ENCODE measurements at places on chromosomes 16 and 17.

DNA sequence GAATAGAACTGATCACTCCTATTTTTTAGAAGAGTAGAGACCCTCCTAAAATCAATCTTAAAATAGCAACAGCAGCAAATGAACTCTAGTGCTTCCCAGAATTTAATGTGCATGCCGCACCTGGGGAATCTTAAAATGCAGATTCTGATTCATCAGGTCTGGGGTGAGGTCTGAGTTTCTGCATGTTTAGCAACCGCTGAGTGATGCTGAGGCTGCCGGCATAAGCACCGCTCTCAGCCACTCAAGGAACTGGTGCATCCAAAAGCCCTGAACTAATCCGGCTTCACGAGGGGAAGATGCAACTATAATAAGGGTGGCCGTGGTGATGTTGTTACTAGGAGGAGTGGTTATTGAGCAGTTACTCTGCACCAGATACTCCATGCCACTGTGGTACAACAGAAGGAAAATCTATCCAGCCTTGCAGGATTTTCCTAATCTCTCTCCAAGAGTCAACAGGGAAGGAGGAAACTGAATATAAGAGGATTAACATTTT lies 19.7 kb downstream of the SDK2 start:
- no peak for DNase-seq

DNA sequence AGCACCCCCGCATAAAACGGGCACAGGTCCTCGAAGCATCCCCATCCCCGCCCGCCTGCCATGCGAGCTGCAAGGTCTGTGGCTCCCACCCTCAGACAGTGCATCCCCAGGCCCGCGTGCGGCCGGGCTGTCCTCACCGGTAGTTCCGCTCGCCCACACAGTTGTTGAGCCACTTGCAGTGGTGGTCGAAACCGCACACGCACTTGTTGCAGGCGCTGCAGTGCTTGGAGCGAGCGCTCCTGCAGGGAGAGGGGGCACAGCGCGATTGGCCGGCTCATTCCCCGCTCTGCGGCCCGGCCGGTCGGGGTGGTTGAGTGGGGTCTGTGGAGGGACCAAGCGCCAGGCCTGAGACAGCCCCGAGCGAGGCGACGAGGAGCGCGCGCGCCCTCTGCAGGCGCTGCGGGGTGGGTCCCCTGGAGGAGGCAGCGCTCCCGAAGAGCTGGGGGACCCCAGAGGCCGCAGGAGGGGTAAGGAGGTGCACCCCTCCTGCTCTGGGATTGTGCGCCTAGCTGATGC lies 6.0 kb upstream of the TPPP3 start:
- peak; percentile 36 for DNase-seq

DNA sequence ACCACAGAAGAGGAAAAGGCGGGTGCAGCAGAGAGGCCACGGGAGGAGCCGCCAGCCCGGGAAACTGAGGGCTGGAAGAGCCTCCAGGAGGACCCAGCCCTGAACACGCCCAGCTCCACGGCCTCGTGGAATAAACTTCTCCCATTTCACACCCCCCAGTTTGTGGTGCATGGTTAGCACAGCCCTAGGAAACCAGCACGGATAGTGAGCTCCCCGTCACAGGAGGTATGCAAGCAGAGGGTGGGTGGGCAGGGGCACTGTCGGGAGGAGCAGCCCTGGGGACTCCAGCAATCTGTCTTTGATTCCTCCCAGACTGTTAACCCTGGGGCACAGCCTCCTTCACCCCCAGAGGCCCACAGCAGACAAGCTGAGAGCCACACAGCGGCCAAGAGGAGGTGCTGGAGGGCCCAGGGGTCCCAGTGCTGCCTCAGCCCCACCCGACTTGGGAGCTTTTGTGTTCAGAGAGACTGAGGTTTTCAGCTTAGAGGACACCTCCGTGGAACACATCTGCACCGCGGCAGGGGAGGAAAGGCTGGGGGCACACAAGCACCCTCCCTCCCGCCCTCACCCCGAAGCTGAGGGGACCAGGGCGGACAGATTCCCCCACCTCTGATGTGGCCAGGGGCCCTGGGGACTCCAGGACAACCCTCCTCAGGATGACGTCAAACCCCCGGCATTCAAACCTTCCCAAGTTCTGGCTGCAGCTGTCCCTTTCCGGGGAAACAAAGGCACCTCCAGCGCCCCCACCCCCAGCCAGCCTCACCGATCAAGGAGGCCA lies 1.7 kb upstream of the IL17C start:
- DNase-seq: no peak

- no peak for DNase-seq
Measured at GRCh38 chr17:57898487-57899311, 48.9 kb upstream of the MRPS23 start.

DNA sequence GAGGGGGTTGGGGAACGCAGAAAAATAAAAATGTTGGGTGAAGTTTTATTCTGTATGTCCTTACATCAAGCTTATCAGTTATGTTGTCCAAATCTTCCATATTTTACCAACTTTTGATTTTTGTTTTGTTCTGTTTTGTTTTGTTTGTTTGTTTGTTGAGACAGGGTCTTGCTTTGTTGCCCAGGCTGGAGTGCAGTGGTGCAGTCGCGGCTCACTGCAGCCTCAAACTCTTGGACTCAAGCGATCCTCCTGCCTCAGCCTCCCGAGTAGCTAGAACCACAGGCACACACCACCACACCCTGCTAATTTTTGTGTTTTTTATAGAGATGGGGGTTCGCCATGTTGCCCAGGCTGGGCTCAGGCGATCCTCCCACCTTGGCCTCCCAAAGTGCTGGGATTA lies 20.8 kb downstream of the ZNRF1 start:
- no peak for DNase-seq

DNA sequence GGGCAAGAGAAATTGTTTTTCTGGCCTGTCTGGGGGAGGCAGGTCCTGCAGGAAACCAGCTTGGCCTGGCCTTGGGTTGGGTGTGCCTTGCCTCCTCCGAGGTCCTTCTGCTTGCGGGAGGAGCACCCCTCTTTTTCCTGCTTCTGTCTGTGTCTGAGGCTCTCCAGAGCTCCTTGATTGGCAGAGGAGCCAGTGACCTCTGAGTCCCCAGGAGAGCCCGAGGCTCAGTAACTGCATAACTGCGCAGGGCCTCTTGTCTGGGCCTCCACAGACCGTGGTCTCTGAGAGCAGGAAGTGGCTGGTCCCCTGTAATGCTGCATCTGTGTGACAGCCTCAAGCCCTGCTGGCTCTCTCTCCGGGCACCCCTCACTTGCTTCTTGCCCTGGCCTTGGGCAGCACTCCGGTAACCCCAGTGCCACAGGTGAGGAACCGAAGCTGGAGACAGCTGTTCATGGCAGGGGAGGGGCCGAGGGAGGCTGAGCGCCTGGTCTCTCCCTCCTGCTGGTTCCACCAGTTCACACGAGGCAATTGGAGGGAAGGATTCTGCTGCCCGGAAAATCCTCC lies 1.6 kb downstream of the CAPN15 start:
- no peak for DNase-seq

GRCh38 chr17:45299361-45299760 lies 17.5 kb downstream of the MAP3K14 start:
- DNase-seq: no peak

- DNase-seq: no peak
Measured at GRCh38 chr16:22787466-22788192, 26.3 kb upstream of the HS3ST2 start.

DNA sequence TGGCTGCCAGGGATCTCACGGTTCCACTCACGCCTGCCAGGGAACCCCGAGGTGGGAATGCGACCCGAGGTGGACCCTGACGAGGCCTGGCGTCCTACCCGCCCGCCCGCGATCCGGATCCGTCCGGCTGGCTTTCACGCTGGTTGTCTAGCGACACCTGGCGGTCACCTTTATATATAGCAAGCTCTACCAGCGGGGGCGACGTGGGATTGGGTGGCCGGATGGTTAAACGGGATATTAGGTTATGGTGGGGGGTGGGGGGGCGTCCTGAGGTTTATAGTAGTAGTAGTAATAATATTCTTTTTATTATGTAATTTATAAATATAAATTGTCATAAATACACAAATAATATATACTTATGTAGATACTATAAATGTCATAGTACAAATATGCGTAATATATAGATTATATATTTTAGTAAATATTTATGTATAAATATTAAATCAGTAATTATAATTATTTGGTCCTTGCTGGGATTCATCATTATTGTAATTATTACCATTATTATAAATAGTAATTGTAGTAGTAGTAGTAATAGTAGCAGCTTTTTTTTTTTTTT lies 136.9 kb downstream of the KCNJ12 start:
- peak; percentile 58 for DNase-seq

- DNase-seq: no peak
Measured at GRCh38 chr17:13025258-13025627, 7.4 kb upstream of the ELAC2 start.

- DNase-seq: no peak
Measured at GRCh38 chr17:32161506-32162365, 19.4 kb downstream of the RHOT1 start.

DNA sequence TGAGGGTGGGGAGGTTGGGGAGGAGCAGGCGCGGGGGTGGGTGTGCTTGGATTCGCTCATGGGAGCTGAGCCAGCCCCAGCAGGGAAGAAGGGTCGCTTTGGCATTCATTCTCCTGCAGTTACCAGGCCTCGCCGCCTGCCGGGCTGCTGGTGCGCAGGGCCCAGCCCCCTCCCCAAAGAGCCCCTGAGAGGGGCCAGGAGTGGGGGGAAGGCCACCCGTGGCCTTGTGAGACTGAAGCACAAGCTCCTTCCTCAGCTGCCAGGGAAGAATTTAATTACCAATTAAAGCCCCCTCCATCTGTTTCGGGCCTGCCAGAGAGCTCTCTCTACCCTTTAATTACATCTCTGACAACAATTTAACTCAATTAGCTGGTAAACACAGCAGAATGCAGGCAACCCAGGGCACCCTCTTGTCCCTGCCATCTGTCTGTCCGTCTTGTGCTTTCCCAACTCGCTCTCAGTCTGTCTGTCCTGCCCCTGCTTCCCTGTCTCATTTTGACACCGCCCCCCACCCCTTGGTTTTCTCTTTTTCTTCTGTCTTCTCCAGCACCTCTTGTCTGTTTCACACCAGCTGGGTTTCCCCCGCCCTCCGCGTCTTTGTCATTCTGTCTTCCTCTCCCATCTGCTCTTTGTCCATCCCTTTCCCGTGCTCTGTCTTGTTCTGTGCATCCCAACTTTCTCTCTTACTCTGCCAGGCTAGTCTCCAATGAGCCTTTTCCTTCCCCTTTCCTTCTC lies 32.7 kb downstream of the CDK5RAP3 start:
- DNase-seq: no peak

GRCh38 chr17:80029258-80029974 lies 6.3 kb downstream of the TBC1D16 start:
- DNase-seq: no peak

- DNase-seq: no peak
Measured at GRCh38 chr16:8796469-8797363, 723 bp downstream of the TMEM186 start.

GRCh38 chr17:71878998-71879397 lies 241.8 kb upstream of the SOX9 start:
- no peak for DNase-seq

- DNase-seq: no peak
Measured at GRCh38 chr17:64449545-64449944, 630 bp downstream of the MILR1 start.

- no peak for DNase-seq
Measured at GRCh38 chr17:75927286-75927922, 13.4 kb downstream of the FBF1 start.

GRCh38 chr16:72752004-72752695 lies 295.8 kb downstream of the ZFHX3 start:
- DNase-seq: no peak

DNA sequence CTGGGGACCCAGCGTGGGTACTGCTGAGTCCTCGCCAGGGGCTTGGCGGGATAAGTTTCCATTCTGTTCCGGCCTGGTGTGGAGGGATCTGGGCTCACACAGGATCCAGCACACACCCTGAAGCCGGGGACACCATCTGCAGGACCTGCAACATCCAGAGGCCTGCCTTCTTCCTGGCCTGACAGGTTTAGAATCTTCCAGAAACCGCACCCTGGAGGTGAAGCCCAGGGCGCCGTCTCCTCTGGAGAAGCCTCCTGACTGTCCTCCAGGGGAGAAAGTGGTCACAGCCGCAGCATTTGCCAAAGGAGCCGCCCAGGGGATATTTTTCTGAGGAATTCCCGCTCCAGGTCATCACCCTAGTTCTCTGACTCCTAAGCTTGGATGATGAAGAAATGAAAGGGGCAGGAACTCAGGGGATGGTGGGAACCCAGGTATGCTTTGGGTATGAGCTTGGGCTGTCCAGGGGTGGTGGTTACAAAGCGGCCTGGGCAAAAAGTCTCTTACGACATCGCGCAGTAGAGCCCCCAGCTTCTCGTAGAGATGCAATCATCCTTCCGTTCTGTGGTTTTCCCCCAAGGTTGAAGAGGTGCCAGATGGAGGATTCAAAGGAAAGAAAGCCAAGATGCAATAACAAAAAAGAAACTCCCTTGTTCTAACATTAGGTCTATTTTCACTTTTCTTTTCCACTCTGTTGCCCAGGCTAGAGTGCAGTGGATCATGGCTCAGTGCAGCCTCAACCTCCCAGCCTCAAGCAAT lies 9.1 kb upstream of the CRISPLD2 start:
- DNase-seq: peak; percentile 31

DNA sequence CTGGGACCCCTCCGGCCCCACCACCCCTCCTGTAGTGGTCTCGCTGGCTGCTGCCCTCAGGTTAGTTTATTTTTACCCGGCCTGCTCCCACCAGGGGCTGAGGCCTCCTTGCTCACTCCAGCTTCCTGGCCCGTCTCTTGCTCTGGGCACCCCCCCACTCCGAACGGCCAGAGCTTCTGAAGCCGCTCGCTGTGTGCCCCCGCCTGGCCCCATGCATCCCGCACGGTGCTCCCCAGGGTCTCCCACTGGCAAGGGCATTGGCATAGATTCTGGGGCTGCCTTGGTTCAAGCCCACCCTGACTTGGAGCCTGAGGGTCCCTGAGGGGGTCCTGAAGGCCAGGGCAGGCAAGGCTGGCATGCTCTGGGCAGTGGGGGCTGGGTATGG lies 186.4 kb downstream of the SEC14L1 start:
- no peak for DNase-seq

- DNase-seq: peak; percentile 26
Measured at GRCh38 chr17:35460354-35460851, 11.8 kb upstream of the SLFN13 start.

DNA sequence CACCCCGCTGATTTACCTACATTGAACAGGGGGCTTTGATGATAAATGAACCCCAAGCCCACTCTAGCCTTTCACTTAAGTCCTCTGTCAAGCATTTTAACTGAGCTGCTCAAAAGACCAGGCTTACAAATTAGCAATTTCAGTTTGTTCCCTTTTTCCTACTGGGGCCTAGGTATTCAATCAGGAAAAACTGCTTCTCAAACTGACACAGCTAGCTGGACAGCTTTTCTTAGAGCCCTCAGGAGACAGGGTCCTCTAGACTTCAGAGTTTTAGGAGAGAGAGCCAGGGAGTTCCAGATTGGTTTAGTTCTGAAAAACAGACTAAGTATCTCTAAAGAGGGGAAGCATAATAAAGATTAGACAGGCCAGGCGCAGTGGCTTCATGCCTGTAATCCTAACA lies 6.2 kb upstream of the HEXIM2 start:
- no peak for DNase-seq

GRCh38 chr16:86495756-86496261 lies 14.5 kb upstream of the FOXF1 start:
- no peak for DNase-seq

DNA sequence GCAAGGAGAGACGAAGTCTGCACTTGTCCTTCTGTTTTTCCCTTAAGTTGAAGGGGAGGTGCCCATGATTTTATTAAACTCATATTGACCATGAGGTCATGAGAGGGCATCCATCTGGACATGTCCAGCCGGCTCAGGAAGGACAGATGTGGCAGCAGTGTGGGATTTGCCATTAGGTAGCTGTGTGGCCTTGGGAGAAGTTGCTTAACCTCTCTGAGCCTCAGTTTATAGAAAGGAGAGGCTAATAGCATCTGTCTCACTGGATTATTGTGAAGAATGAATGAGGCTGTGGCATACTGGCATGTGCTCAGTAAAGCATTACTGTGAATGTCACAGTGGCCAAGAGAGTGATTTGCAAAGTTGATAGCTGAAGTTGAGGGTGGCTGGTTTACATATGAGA lies 1.2 kb downstream of the TIMM22 start:
- DNase-seq: no peak

All from activated T-helper 2 cell treated with anti-CD3 and anti-CD28 coated beads, Interferon-gamma antibody, Interleukin-2, Interleukin-4, amounts not matched to agents 10 μg/mL and 5 μg/mL and 100 μg/mL, durations not matched to agents 14 hours and 24 hours and 36 hours (primary cell).